Psoas muscle (tissue), 8 donors: ENCODE measurements at places on chromosomes 3 and 15. TPM values are rescaled to one million over a fixed set of nuclear protein-coding genes. Genes with fewer than 3 reads are reported as not detected.

DNA sequence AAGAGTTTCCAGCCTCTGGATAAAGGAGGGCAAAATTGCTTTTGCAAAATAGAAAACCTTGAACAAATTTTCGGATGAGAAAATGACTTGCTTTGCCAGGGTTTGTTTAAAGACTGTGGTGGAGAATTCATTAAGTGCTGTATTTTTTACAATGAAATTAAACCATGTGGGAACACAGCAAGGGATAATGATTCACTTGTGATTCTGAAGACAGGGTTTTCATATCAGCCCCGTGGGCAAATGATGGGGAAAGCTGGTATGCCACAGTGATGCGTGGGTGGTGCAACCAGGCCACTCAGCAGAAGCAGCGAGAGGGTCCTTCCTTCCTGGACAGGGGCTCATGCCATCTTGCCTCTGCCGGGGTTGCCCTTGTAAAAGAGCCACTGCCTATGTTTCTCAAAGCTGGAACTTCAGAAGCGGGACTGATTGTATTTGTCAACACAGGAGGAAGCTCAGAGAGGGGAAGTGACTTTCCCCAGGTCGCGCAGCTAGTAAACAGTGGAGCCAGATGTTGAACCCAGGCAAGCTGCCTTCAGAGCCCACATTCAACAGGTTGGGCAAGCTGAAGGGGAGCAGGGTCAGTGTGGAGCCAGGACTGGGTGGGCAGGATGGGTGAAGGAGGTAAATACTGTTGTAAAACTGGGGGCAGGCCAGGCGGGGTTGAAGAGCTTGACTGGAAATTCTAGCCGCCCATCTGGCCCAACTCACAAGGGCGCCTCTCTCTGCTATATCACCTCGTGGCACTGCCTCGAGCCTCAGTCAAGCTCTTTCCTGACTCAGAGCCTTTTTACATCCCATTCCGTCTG, 79.1 kb downstream of the TOP2B start:
- no peak overlapping the region for H3K4me3 ChIP-seq
- H3K4me1 ChIP-seq, result no peaks in the 10 kb centered on the region
- no peaks in the 10 kb centered on the region for H3K36me3 ChIP-seq
- DNase-seq, result no peak

- H3K27me3 ChIP-seq, result no peaks in the 10 kb centered on the region
- no peak overlapping the region for H3K4me3 ChIP-seq
- no peak overlapping the region for H3K27ac ChIP-seq
These were observed 170.5 kb upstream of the PROK2 start for GRCh38 chr3:71955240-71956068.

- H3K27ac ChIP-seq, result no peak overlapping the region
- DNase-seq, result no peak
- H3K4me1 ChIP-seq, result no peaks in the 10 kb centered on the region
- H3K36me3 ChIP-seq, result no peaks in the 10 kb centered on the region
These were observed 75.6 kb upstream of the CHRNB4 start for GRCh38 chr15:78716651-78717050.

DNA sequence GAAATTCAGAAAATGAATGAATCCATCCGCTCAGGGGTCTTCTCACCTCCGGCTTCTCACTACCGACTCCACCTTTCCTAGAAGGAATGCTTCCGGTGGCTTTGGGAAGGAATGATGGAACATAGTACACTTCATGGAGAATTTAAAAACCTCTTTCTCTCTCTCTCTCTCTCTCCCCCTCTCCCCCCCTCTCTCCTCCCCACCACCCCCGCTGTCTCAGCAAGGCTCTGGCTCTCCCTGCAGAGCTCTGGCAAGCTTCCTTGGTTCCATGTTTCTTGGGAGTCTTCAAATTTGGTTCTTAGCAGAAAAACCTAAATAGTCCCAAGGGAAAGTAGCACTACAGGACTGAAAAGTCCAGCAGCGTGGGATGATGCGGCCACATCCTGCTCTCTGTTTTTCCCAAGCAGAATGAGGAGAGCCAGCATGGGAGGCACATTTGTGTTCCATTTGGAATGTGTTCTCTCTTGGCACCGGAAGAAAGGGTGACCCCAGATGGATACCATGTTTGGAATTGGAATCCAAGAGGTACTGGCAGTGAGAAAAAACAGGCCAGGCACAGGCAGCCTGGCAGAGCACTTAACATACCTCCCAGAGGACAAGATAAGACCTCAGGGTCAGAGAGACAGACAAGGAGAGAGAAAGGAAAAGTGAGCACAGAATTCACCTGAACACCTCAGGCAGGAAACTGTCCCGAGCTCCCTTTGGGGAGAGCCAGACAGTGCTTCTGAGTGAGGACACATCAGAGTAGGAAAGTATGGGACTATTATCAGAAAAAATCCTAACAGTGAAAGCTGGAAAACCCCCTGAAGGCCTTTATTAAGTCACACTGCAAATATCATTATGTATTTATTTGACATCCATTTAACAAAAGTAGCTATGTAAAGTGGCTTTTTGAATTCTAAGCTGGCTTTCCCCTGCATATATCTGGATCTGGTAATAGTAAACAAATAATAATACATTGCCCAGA, at the start of gene POPDC2:
Gene POPDC2, minus strand, starts transcription at position 116 of the 967 bp plus-strand sequence. CDS start 166 bp downstream, outside the sequence.
- H3K27ac ChIP-seq, result peak within 1 kb of the TSS; percentile 97
- H3K27me3 ChIP-seq, result no peaks in the 10 kb centered on the region
- peaks cover 57% of the 10 kb centered on the region for H3K4me1 ChIP-seq
- peak within 1 kb of the TSS; percentile 71 for H3K4me3 ChIP-seq
- H3K36me3 ChIP-seq, result peaks cover 22% of the 10 kb centered on the region

- H3K4me3 ChIP-seq, result no peak overlapping the region
- H3K27ac ChIP-seq, result no peak overlapping the region
- DNase-seq, result no peak
- no peaks in the 10 kb centered on the region for H3K36me3 ChIP-seq
- H3K4me1 ChIP-seq, result no peaks in the 10 kb centered on the region
These were observed 57.5 kb upstream of the EPHB1 start for GRCh38 chr3:134737516-134737915.

GRCh38 chr15:33107950-33108349, 86.6 kb downstream of the FMN1 start:
- no peaks in the 10 kb centered on the region for H3K27me3 ChIP-seq
- DNase-seq, result no peak
- no peaks in the 10 kb centered on the region for H3K36me3 ChIP-seq
- H3K4me1 ChIP-seq, result no peaks in the 10 kb centered on the region

DNA sequence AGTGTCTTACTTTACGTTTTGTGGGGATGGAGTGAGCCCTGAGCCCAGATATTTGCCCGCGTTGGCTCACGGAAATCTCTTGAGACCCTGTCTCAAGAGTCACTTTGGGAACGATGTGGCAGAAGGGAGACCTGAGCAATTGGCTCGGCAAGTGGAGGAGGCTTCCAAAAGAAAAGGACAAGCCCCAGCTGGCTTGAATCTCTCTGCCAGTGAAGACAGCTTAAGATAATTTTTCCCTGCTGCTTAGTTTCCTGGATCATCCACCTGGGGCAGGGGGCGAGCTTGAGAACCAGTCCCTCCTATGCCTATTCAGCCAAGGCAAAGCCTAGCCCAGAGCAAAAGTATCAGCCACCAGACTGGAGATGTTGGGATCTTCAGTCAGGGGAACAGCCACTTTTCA, 708 bp downstream of the SEC22A start:
- no peaks in the 10 kb centered on the region for H3K27me3 ChIP-seq
- no peak for DNase-seq
- H3K27ac ChIP-seq, result peak overlapping the region; percentile 85
- H3K4me3 ChIP-seq, result peak overlapping the region; percentile 97
- peaks cover 7% of the 10 kb centered on the region for H3K36me3 ChIP-seq

GRCh38 chr3:100609963-100610362, 562 bp downstream of the ADGRG7 start:
- no peaks in the 10 kb centered on the region for H3K27me3 ChIP-seq
- no peaks in the 10 kb centered on the region for H3K36me3 ChIP-seq
- H3K4me1 ChIP-seq, result no peaks in the 10 kb centered on the region
- DNase-seq, result no peak

DNA sequence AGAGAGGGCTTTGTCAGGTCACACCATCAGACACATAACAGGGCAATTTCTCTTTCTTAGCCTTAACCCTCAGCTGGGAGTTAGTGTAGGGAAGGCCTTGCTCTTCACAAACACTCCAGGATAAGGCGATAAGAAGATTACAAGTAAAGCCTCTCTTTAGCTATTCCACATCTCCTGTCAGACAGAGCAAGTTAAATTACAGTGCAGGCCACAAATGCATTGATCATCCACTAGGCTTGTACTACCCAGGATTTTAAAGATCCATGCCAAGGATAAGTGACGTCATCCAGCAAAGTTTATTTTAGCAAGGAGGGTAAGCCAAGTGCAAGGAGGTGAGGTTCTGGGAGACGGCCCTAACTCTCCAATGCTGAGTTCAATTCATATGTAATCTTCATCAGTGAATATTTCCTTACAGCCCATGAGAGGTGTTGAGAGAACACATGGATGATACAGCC, 890.6 kb upstream of the NR2F2 start:
- DNase-seq, result no peak
- no peaks in the 10 kb centered on the region for H3K27me3 ChIP-seq
- H3K4me1 ChIP-seq, result no peaks in the 10 kb centered on the region
- peak overlapping the region; percentile 10 for H3K27ac ChIP-seq
- no peaks in the 10 kb centered on the region for H3K36me3 ChIP-seq

DNA sequence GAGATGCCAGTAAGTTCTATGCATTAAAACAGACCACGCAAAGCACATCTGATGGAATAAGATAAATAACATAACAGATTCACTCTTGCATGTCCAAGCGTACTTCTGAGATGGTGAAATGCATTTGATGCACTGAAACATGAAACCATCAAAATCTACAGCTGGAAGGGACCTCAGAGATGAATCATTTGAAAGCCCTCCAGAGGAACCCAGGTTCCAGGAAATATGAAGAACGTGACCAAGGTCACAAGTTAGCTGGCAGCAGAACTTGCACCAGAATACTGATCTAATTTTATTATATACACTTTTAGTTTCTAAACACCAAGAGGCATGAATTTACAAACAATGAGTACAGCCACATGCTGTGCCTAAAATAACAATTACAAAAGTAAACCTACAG, 957.1 kb downstream of the FHIT start:
- peaks cover 8% of the 10 kb centered on the region for H3K4me1 ChIP-seq
- DNase-seq, result no peak
- no peaks in the 10 kb centered on the region for H3K27me3 ChIP-seq
- H3K27ac ChIP-seq, result no peak overlapping the region
- no peak overlapping the region for H3K4me3 ChIP-seq

DNA sequence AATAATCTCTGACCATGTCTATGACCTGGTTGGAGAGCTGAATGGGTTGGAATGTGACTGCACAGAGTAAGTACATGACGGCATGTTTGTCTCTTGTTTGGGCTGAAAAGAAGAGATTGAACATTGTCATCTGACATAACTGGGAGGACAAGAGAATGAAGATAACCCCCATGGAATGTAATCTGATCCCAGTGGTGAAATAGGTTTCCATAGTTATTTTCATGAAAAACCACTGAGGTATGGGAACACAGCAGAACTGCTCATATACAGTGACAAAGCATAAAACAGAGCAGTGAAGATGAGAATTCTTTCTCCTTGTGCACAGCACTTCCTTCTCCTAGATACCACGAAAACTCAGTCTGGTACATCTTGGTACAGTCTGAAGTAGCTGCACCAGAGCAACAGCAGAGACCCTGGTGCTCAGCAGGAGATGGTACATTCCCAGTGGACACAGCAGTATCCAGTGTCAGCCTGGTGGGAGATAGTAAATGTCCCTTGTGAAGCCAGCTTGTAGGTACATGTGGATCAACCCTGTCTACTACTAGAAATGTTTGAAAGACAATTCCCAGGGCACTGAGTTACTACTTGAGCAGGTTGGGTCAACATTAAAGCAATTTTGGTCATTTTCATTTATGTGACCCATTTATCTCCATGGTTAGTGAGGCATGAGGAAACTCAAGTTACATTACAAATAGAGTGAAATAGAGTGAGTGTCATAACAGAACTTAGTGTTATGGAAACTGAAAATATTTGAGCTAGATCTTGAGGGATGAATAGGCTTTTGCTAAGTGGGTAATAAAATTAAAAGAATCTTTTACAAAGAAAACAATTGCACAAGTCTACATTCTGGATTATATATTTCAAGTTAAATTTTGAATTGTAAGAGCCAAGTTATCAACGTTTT, 178.3 kb downstream of the SUCNR1 start:
- H3K27me3 ChIP-seq, result no peaks in the 10 kb centered on the region
- no peak overlapping the region for H3K27ac ChIP-seq
- H3K4me1 ChIP-seq, result no peaks in the 10 kb centered on the region
- H3K4me3 ChIP-seq, result no peak overlapping the region

GRCh38 chr15:80970018-80970657, 19.5 kb downstream of the MESD start:
- H3K4me3 ChIP-seq, result no peak overlapping the region
- no peaks in the 10 kb centered on the region for H3K27me3 ChIP-seq
- DNase-seq, result peak; percentile 42
- no peak overlapping the region for H3K27ac ChIP-seq

- DNase-seq, result no peak
- no peak overlapping the region for H3K27ac ChIP-seq
- H3K4me1 ChIP-seq, result no peaks in the 10 kb centered on the region
- no peaks in the 10 kb centered on the region for H3K36me3 ChIP-seq
These were observed 14.4 kb upstream of the SENP7 start for GRCh38 chr3:101527441-101527840.

DNA sequence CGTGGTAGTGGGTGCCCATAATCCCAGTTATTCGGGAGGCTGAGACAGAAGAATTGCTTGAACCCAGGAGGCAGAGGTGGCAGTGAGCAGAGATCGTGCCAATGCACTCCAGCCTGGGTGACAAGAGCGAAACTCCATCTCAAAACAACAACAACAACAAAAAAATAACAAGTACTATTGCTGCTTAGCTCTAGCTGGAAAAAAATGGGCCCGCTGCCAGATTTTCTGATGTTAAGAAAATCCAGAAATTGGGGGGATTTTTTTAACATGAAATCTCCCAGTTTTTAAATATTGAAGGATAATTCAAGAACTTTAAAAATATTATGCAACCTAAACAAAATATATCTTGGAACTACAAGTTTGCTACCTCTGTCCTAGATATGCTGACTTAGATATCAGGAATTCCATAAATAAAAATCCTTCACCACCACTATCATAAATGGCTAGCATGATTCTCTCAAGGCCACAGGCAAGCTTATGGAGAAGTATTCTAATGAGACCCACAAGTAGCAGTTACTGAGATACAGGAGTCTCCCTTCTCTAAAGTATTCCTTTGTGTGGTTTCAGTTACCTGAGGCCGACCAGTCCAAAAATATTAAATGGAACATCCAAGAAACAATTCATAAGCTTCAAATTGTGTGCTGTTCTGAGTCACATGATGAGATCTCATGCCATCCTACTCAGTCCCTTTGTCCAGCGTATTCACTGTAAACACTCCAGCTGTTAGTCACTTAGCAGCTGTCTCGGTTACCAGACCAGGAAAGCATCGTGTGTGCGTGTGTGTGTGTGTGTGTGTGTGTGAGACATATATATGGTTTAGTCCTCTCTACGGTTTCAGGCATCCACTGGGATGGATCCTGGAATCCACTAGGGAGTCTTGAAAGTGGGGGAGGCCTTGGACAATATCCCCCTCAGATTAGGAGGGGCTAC, 277.2 kb downstream of the TBL1XR1 start:
- H3K4me3 ChIP-seq, result no peak overlapping the region
- no peaks in the 10 kb centered on the region for H3K36me3 ChIP-seq
- H3K27ac ChIP-seq, result no peak overlapping the region

Gene GUCA1C
- total RNA-seq, result not detected

Gene DUOXA1
- not detected for total RNA-seq

Gene TIMP4
- total RNA-seq, result 1.3 TPM

Gene DGKG
- 12.1 TPM for total RNA-seq
